ENCODE measurements at places on chromosomes 6 and 20. TPM values are rescaled to one million over a fixed set of nuclear protein-coding genes. Genes with fewer than 3 reads are reported as not detected.

DNA sequence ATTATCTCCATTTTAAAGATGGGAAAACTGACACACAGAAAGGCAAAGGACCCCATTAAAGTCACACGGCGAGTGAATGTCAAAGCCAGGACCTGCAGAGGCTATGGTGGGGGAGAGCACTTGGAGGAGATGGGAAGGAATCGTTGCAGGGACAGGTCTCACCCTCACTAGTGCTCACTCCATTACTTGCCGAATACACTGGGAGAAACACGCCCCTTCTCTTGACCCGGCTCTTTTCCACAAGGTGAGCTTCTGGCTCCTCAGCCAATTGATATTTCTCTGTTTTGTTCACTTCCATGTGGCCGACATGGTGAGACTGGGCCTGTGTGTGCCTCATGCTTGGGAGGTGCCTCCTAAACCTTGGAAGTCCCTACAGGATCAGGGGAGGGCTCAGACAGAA is 117.8 kb upstream of the KCNG1 start:
- DNase-seq, result no peak

The NT5E gene
- total RNA-seq, result under 0.01 TPM

- peak; percentile 28 for DNase-seq
These were observed 380.3 kb upstream of the ARID1B start for GRCh38 chr6:156396791-156397418.

The SUPT3H gene
- total RNA-seq, result 22.4 TPM

- no peak for DNase-seq
These were observed 18.1 kb downstream of the PREX1 start for GRCh38 chr20:48809673-48810072.

DNA sequence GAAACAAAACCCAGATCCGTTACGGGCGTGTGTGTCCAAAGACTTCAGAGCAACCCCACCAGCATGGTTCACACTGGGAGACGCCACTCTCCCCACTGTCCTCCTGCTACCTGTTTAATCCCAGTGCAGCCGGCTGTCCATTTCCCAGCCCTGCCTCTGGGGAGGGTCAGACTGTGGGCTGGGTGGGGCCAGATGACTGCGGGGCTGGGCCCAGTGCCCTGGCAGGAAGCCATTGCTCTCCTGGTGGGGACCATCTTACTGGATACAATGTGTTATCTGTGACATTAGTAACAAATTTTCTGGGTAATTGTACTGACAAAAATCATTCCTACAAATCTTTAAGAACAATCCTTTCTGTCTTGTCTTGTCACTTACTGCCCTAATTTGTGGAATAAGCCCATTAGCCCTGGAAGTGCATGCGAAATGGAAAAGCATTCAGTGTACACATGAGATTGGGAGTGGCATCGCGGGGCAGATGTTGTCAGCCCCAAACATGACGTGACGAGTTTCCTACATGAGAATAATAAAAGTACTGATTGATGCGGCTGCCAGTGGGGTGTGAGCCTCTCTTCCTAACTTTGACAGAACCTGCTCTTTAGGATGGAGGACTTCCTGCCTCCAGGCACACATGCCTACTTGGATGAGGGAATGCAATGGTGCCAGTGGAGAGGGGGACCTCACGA is 37.9 kb upstream of the PCMTD2 start:
- DNase-seq, result no peak

The ID4 gene
- total RNA-seq, result 0.27 TPM

GRCh38 chr6:149723771-149724417 is 6.0 kb upstream of the LATS1 start:
- peak; percentile 19 for DNase-seq

The MUCL3 gene
- not detected for total RNA-seq

DNA sequence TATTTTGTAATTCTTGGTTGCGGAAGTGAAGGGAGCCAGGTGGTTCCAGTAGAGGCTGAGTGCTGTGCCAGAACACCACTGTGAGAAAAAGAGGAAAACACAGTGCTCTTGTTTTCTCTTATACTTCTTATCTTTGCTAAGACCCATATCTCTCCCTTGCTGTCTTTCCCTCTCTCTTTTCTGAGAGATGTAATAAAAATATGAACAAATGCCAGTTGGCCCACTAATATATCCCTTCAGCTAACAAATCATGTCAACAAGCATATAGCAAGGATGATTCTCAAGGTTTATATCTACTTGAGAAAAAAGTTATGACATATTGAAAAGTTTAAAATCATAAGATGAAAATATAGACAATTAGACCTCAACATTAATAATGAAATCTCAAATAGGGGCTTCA is 758.3 kb downstream of the HDGFL1 start:
- no peak for DNase-seq

DNA sequence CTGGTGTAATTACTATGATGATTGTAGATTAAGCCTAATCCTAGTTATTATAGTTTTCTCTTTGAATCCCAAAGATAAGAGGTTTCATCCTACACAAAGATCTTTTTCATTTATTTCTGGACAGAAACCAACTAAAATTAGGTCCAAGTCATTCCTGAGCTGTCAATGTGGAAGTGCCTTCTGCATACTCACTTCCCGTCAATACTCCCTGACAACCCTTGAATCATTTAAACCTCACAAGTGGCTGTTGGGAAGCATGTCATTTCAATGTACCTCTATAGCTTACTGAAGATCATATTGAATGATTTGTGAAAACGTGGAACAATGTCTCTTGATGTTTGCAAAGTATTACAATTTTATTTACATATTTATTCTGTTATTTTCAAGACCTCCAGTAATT is 274.1 kb downstream of the HACE1 start:
- no peak for DNase-seq

- DNase-seq, result peak; percentile 13
These were observed 207.9 kb downstream of the GMPR start for GRCh38 chr6:16446273-16446672.

- no peak for DNase-seq
These were observed 21.4 kb downstream of the HDAC2 start for GRCh38 chr6:113949499-113949898.

The PLG gene
- total RNA-seq, result under 0.01 TPM

DNA sequence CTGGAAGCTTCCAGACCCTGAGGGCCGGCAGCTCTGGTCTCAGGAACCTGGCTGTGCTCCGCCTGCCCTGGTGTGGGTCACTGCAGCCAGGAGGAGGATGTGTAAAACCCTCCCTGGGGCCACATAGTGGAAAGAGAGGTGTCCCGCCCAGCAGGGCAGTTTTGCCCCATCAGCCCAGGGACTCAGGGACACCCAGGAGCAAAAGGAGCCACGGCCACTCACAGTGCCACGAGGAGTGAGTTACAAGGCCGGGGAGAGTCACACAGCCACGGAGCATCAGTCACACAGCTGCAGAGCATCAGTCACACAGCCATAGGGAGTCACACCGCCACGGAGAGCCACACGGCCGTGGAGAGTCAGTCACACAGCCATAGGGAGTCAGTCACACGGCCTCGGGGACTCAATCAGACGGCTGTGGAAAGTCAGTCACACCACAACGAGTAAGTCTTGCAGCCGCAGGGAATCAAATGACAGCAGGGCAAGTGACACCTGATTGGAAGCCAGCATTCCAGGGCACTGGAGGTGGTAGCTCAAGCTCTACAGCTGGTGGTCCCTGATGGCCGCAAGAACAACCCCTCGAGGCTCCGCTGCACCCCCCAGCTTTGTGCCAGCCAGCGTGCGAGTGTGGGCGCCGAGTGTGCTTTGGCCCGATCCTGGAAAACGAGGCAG is 60.9 kb downstream of the DLL1 start:
- DNase-seq, result no peak

DNA sequence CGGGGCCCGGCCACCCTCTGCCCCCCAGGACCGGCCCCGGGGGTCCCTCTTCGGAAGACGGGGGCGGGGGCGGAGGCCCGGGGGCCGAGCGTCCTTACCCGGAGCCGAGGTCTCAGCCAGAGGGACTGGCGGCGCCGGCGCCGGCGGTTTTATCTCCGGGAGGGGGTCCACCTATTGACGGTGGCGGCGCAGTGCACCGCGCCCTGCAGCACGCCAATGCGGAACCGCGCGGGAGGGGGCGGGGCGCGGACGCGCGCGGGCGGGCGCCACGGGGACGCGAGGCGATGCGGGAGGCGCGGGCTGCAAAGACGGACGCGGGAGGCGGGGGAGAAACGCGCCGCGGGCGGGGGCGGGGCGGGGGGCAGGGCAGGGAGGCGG is at the start of gene EEF1A2:
EEF1A2 (minus strand) TSS at position 124 of the 378 bp plus-strand sequence. CDS start 1,320 bp downstream, outside the sequence.
- peak; percentile 47 for DNase-seq

DNA sequence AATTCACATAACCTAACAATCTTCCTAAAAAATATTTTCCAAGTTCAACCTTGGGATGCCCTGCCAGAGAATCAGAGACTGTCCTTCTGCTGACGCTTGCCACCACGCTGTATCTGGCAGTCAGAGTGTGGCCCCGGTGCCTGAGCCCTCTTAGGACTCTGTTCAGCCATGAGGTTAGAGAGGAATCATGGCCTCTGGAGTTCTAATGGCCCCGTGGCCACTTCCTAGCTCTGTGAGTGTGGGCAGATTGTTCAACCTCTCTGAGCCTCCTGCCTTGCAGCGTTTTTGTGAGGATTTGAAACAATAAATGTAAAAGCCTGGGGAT is 2.2 kb downstream of the BPHL start:
- DNase-seq, result no peak

The RCAN2 gene
- under 0.01 TPM for total RNA-seq

DNA sequence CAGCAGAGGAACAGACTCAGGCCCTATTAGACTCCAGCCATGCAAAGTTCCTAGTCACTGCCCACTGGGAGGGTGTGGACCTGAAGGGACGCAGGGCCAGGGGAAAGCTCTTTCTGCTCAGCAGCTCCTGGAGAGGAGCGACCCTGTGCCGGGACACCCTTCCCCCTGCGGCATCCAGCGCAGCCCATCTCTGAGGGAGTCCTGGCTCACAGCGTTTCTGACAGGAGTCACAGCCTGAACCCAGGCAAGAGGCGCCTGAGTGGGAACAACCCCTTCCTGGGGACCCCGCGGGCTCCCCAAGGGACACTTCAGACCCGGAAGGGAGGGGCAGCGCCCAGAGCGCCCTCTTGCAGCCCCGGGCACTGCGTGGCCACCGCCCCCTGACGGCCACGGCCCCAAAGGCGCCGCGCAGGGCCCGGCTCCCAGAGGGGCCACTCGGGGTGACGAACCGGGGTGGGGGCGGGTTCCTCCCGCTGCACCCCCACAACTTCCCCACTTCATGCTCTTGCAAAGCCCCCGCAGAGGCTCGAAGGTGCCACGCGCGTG is 862 bp downstream of the UCKL1 start:
- DNase-seq, result peak; percentile 39

GRCh38 chr20:22848364-22848763 is 186.7 kb upstream of the SSTR4 start:
- no peak for DNase-seq

GRCh38 chr20:13322621-13323020 is 101.5 kb downstream of the ISM1 start:
- DNase-seq, result no peak

DNA sequence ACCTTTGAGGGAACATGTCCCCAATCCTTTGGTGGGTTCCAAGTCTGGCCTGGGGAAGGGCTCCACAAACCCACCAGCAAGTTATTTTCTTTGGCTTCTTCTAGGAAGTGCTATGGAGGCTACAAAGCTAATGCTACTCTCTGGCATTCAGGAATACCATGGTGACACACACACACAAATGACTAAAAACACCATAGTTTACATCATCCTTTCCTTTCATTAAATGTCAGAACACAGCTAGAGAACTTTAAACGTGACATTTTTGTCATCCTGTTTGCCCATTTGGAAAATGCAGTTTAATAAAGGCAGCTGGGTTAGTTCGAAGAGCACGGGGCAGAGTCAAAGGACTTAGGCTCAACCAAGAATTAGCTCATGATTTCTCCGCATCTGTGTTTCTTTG is 40.2 kb upstream of the PROKR2 start:
- DNase-seq, result no peak

The OVOL2 gene
- total RNA-seq, result not detected

- no peak for DNase-seq
These were observed at the start of gene SDCBP2 for GRCh38 chr20:1328680-1329330. Gene SDCBP2 (minus strand): TSS chr20:1329139. CDS start chr20:1320416, 8,723 bp downstream.

DNA sequence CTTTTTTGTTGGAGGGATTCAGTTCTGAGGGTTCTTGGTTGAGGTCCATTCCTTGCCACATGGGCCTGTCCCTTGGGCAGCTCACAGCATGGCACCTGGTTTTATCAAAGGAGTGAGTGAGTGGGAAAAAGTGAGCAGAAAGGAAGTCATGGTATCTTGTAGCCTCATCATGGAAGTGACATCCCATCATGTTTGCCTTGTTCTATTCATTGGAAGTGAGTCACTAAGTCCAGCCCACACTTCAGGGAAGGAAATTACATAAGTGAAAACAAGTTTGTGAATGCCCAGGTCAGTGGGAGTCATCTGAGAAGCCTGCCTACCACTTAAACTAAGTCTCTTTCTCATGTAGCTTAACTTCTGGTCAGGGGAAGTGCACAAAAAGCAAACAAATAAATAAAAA is 32.8 kb upstream of the ZNFX1 start:
- no peak for DNase-seq

DNA sequence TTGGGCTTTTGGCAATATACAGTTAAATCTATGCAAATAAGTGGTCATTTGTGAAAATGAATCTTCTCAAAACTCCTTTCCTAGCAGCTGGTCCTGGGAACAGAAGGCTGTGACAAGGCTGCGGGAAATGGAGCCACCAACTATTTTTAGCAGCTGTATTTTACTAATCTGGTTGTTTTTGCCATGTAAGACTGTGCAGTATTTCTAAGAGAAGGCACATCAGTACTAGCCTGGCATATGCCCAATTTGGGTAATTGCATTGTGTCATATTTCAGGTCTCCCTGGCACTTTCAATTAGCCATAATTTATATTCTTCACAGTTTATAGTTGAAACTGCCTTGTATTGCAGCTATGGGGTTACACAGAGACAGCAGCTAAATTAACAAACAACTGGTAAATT is 109.6 kb downstream of the MANEA start:
- DNase-seq, result no peak

DNA sequence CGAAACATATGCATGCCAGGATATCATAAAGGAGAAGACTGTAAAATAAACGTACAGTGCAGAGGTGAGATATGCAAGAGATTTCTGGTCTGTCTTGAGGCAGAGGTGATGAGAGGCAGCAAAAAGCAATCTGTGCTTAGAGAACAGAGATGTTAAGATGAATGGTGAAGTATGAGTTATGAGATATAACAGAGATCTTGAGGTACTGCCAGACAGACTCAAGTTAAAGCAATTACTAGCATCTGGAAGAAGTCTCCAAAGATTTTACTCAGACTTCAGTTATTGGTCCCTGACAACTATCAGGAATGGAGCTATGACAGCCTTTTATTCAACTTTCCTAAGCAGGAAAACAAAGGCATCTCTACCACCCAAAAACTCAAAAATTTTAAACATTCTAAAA is 122.8 kb upstream of the DST start:
- DNase-seq, result no peak

DNA sequence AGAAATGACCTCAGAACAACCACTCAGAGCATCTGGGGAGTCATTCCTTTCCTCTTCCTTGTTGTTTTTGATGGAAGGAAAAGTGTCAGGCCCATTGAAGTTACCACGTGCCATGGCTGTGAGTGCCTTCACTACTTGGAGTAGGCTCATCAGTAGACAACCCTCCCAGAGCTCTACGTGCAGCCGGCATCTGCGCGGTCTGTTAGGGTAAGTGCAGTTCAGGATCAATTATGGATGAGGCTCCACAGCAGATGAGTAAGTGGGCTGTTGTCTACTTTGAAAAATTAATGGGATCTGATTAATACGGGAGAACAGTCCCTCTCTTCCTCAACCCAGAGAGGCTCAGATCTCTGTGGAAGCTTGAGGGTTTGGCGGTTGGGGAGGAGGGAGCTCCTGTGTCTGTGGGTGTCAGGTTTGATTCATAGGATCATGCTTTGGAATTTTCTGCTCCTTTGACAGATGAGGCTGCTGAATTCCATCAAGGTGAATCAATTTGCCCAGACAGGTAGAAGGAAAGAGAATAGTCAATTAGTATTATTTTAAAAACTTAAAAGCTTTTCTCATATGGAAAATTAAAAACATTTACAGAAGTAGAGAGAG is 93.8 kb upstream of the TOX2 start:
- no peak for DNase-seq

The PAK5 gene
- not detected for total RNA-seq

The CASS4 gene
- 4.0 TPM for total RNA-seq

The FOXA2 gene
- not detected for total RNA-seq

Data from hematopoietic multipotent progenitor cell (in vitro differentiated cells).